ENCODE measurements at places on chromosomes 4 and X.

DNA sequence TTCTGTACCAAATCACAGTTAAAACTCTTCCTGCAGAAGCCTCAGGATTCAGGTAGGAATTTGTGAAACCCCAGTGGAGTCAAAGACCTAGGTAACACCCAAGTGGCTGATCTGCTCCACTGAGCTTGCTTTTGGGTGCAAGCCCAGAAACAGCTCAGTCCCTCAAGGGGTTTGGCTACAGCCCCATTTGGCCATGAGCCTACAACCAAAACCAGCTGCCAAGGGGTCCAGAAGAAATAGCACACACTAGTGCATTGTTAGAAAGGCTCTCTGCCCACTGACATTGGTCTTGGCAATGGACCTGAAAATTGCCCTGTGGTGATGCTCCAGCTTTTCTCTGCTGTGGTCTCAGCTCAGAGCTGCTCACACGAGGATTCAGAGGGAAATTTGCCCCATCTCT, 577.4 kb upstream of the INTU start:
- no peak for DNase-seq

- no peak for DNase-seq
Observed at GRCh38 chr4:22454955-22455354, 60.9 kb downstream of the ADGRA3 start.

DNA sequence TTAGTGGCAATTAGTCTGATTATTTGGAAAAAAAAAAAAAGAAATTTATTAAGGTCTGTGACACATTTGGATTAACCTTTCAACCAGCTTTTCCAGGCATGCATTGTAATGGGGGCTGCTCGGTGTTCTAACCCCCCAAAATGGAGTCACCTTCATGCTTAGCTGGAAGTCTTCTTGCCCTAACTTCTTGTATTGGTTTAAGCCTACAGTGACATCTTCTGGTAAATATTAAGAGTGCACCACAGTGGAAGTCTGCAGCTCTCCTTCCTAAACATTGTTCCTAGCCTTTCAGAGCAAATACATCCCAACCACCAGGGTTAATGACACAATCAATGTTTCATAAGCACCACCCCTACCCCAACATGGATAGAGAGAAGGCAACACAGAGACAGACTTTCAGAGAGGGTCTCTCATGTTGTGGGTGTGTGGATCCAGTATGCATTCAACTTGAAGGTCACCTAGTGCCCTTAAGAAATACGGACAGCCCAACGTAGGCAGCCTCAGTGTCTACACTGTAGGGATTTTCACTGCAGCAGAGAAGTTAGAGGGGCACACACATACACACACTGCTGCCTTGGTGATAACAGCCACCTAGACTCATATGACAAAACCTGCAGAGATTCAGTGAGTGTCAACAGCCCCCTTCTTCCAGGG, 142.9 kb upstream of the MBNL3 start:
- peak; percentile 1 for DNase-seq

GRCh38 chr4:4614925-4615678, 73.3 kb upstream of the STX18 start:
- DNase-seq = no peak

- DNase-seq = no peak
Observed at GRCh38 chr4:168696826-168697225, 200.0 kb downstream of the PALLD start.

GRCh38 chr4:141576585-141577110, 59.7 kb upstream of the IL15 start:
- DNase-seq = no peak

GRCh38 chr4:183354219-183354618, 32.0 kb upstream of the CLDN24 start:
- DNase-seq = no peak

- no peak for DNase-seq
Observed at GRCh38 chr4:158523990-158524535, 2.4 kb downstream of the RXFP1 start.

GRCh38 chrX:72346302-72346949, 40.7 kb upstream of the CITED1 start:
- DNase-seq = no peak

DNA sequence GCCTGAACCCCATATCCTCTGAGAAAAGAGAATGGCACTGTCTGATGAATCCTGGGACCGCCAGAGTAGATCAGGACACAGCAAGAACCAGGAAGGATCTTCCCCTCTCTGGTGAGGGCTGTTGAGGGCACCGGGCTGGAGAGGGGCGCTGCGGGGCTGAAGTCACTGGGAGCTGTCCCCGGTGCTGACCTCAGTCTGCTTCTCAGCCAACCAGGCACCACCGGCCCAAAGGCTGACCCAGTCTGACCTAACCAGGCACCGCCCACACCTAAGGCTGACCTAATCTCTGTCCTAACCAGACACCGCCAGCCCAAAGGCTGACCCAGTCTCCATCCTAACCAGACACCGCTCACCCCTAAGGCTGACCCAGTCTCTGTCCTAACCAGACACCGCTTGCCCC, 82.8 kb downstream of the CPZ start:
- DNase-seq = peak; percentile 24

- DNase-seq = peak; percentile 27
Observed at GRCh38 chr4:6087669-6088341, 69.6 kb upstream of the C4orf50 start.

DNA sequence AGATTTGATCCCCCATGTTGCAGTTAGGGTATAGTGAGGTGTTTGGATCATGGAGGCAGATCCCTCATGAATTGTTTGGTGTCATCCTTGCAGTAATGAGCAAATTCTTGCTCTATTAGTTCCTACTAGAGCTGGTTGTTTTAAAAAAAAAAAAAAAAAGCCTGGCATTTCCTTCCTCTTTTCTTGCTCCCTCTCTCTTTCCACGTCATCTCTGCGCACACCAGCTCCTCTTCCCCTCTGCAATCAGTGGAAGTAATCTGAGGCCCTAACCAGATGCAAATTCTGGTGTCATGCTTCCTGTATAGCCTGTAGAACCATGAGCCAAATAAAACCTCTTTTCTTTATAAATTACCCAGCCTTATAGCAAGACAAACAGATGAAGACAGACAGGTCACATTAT, 24.5 kb downstream of the WDR17 start:
- no peak for DNase-seq

- DNase-seq = no peak
Observed at GRCh38 chrX:139724626-139725025, 16.7 kb upstream of the MCF2 start.

DNA sequence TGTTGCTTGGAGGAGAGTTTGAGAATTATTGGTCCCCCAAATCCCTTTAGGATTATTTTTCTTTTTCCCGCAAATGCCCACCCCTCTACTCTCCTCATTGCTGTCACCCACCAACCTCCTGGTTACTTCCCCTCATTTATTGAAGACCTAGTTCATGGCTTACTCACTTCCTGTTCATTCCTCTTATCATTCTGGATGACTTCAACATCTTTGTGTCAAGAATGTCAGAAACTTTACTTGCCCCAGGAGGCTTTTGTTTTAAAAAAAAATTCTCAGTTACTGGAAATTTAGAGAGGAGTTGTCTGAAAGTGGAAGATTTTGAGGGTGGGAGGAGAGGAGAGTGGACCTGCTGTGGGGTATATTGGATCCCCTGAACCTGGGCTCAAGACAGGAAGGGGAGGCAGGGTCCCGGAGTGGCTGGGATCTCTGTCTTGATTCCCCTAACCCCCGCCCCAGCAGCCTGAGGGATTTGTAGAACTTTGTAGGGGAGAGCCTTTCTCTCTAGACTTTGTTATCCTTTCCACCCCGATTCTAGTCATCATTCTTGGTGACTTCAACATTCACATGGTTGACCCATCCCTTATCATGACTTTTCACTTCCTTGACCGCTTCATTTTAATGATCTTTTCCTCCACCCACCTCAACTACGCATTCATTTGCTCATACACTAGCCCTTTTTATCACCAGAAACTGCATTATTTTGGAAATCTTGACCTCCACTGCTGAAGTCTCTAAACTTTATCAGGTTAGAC, 69.9 kb upstream of the ESX1 start:
- DNase-seq = no peak

DNA sequence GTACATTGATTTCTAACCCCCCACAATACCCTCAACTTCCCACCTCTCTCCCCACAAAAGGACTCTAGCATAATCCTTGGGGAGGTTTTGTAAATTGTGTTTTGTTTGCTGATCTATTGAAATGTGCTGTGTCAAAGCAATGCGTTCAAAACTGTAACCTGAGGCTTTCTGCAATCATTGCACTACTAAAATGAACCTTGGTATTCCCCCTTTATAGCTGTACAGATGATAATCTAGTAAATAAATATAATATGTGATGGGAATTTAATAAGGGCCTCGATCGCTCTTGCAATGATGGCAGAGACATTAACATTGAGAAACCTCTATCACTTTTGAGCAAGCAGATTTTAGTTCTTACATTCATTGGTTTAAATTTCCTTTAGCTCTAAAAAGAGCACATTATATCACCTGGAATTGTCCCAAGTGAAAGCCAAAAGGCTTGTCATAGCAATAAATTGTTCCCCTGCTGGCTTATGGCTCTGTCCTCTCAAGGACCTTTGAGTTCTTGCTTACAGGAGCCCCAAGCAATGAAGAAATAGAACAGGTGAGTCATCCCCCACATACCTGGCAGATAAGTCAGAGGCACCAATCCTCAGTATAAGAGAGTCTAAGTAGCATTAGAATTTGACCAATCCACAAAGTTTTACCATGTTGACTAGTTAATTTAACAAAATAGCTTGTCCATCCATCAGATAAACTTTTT, 18.4 kb upstream of the ACE2 start:
- DNase-seq = no peak

GRCh38 chrX:20382518-20383297, 116.0 kb upstream of the RPS6KA3 start:
- no peak for DNase-seq

GRCh38 chr4:187128222-187128621, 404.6 kb upstream of the FAT1 start:
- DNase-seq = peak; percentile 70

DNA sequence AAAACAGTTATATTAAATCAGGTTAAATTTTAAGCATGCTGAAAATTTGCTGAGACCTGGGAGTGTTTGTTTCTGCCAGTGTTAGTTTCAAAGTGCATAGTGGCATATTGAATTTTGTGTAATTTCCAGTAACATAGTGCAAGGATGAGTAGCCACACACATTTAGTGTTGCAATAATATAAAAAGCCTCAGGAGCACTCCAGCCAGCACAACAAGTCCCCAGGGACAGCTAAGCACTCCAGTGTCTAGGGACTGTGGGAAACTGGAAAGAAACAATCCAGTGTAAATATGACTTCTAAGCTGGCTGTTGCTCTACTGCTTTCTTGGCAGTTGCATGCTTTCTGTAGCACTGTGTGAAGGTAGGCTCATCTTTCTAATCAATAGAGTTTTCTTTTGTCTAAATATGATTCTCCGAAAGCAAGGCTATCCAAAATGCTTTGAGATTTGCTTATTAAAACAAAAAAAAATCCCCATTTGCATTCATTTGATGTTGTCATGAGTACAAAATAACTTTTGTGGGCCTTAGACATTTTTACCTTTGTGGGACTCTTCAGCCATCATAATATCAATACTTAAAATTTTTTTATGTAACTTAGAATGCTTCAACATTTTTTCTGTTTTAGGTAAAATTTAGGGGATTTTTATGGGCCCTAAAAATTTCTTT, 24.2 kb upstream of the CXCL2 start:
- no peak for DNase-seq

DNA sequence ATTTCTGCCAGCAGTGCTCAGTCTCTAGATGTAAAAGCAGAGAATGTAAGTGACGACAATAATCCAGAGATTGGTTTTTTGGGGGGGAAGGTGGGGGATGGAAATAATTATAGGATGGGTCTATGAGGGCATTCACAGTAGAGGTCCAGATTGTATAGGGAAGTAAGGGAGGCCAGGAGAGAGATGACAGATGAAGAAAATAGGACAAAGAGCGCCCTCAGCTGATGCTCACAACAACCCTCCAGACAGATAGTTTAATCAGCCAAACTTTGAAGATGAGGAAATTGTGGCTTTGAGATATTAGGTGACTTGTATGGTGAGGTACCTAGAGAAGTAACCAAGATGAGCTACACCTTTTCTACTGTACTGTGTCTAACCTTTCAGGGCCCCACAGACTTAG, 137.9 kb downstream of the MAGEB17 start:
- no peak for DNase-seq

DNA sequence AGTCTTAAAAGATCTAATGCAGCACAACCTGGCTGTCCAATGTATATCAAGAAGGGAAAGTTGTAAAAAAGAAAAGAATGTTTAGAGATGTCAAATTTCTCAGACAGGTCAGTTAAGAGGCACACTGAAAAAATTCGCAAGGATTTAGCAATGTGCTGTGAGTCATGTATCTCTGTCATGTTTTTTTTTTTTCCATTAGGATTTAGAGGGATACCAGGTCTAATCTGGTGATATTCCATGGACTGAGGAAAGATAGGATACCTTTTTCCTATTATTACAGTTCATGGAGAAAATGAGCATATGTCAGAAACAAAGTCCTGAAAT, 815.4 kb upstream of the PCDH10 start:
- DNase-seq = peak; percentile 20

GRCh38 chrX:21319323-21319722, 54.9 kb upstream of the CNKSR2 start:
- DNase-seq = no peak

DNA sequence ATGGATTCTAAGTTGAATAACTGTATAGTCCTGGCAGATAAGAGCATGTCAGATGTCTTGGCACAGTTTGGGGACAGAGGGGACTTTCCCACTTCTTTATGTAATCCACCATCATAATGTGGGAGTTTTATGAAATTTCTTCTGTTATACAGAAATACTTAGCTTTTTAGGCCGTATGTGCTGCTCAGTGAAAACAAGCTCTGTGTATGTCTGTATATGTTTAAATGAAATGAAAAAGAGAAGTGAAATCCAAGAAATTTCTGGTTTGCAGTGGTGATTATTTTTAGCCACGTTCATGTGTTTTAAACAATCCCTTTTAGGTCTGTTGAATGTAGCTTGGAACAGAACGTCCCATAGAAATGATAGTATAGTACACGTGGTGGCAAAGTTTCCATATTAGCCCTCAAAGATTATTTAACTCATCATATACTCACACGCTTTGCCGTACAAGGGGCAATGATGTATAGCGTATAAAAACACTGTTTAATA, 41.0 kb downstream of the GAB1 start:
- no peak for DNase-seq

GRCh38 chr4:7326693-7327340, 107.9 kb downstream of the PSAPL1 start:
- no peak for DNase-seq

DNA sequence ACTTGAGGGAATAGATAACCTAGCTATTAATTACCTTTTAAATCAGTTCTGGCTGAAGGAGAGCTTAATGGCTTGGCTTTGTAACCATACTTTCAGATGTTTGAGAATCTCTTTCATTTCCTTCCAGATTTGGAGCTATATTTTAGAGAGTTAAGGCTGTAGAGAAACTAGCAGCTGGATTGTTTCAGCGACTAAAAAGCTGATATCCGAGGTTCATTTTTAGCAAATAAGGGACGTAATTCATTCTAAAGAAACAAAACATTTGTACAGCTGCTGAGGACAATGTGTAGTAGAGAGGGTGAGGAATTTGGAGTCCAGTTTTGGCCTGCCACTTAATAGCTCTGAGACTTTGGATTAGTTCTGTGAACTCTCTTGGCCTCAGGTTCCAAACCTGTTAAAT, 12.2 kb downstream of the OSTC start:
- no peak for DNase-seq
